Sigmoid colon (tissue), 7 donors: ENCODE measurements at places on chromosomes 3 and 15. TPM values are rescaled to one million over a fixed set of nuclear protein-coding genes. Genes with fewer than 3 reads are reported as not detected.
A peak's percentile ranks its signal among the peaks of the same experiment; 100 is the strongest.

DNA sequence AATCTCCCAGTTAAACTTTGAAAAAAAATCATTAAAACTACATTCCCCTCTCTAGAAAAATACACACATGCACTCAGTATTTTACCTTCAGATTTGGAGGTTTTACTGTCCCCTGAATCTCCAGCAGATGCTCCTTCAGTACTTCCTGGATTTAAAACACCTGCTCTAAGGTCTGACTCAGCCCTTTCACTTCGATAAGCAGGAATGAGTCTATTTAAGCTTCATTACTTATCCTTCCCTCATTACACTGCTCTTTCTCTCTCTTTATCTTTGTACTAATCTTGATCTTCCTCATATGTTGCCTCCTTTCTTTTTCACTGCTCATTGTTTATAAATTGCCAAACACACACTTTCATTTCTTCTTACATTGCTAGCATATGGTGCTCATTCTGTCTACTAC is 443.9 kb downstream of the DIPK2A start:
- H3K4me3 ChIP-seq, result no peak overlapping the region
- H3K27me3 ChIP-seq, result no peaks in the 10 kb centered on the region
- no peak for DNase-seq
- H3K27ac ChIP-seq, result no peak overlapping the region
- H3K36me3 ChIP-seq, result no peaks in the 10 kb centered on the region
- no peaks in the 10 kb centered on the region for H3K4me1 ChIP-seq

DNA sequence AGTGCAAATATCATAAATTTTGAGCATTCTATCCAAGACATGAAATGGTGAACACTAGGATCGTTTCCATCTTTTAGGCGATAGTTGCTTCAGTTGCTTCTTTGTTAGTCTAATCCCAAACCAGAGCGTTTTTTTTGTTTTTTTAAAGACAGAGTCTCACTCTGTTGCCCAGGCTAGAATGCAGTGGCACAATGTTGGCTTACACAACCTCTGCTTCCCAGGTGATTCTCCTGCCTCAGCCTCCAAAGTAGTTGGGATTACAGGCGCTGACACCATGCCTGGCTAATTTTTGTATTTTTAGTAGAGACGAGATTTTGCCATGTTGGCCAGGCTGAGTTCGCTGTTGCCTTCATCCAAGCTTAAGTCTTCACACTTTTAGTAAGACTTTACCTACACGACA is 265.3 kb downstream of the SHQ1 start:
- no peaks in the 10 kb centered on the region for H3K27me3 ChIP-seq
- no peaks in the 10 kb centered on the region for H3K4me1 ChIP-seq
- no peak overlapping the region for H3K27ac ChIP-seq
- no peaks in the 10 kb centered on the region for H3K36me3 ChIP-seq
- no peak overlapping the region for H3K4me3 ChIP-seq

GRCh38 chr3:19231792-19232461 is 83.6 kb downstream of the KCNH8 start:
- H3K27ac ChIP-seq, result no peak overlapping the region
- no peak overlapping the region for H3K4me3 ChIP-seq
- DNase-seq, result no peak
- H3K4me1 ChIP-seq, result no peaks in the 10 kb centered on the region

GRCh38 chr3:142088522-142088921 is 60.8 kb downstream of the TFDP2 start:
- no peaks in the 10 kb centered on the region for H3K4me1 ChIP-seq
- H3K27ac ChIP-seq, result no peak overlapping the region
- no peak overlapping the region for H3K4me3 ChIP-seq
- H3K36me3 ChIP-seq, result no peaks in the 10 kb centered on the region
- H3K27me3 ChIP-seq, result no peaks in the 10 kb centered on the region
- DNase-seq, result no peak

Gene TTLL3
- 117 TPM for total RNA-seq

GRCh38 chr3:58581328-58582091 is 4.3 kb upstream of the FAM107A start:
- H3K27me3 ChIP-seq, result peaks cover 11% of the 10 kb centered on the region
- H3K4me3 ChIP-seq, result no peak overlapping the region

DNA sequence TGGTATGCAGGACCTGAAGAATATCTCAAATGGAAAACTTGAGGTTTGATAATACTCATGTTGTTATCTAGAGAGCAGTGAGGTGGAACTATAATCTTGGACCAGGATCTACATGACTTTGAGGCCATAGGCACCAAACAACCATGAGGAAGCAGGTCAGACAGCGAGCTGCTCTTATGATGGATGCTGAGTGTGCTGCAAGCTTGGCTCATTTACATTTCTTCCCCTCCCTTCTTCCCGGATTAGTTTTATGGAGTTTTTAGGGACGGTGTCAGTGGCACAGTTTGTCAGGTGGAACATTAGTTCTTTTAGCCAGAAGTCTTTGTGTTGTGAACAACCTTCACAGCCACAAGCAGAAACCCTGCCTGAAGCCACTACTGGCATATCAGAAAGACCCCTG is 8.0 kb upstream of the MYZAP start:
- H3K4me1 ChIP-seq, result peaks cover 3% of the 10 kb centered on the region
- H3K27ac ChIP-seq, result no peak overlapping the region
- no peak for DNase-seq
- H3K4me3 ChIP-seq, result no peak overlapping the region

Gene KAT2B
- 49.2 TPM for total RNA-seq

GRCh38 chr15:64808785-64809453 is 16.5 kb downstream of the PIF1 start:
- no peaks in the 10 kb centered on the region for H3K27me3 ChIP-seq
- H3K4me3 ChIP-seq, result no peak overlapping the region
- peak overlapping the region; percentile 91 for H3K27ac ChIP-seq
- no peak for DNase-seq
- H3K4me1 ChIP-seq, result no peaks in the 10 kb centered on the region
- no peaks in the 10 kb centered on the region for H3K36me3 ChIP-seq

Gene C2CD4A
- not detected for total RNA-seq
